CD4-positive, alpha-beta T cell treated with Interleukin-10 for 1 hour (primary cell): ENCODE measurements at places on chromosomes 1 and 21.
A peak's percentile ranks its signal among the peaks of the same experiment; 100 is the strongest.

- DNase-seq = peak; percentile 61
Measured at GRCh38 chr1:41366455-41367287, 5.4 kb downstream of the FOXO6 start.

GRCh38 chr1:12438349-12438924 is 179.6 kb downstream of the DHRS3 start:
- DNase-seq = peak; percentile 60

GRCh38 chr1:205001162-205001561 is 41.9 kb upstream of the CNTN2 start:
- no peak for DNase-seq

DNA sequence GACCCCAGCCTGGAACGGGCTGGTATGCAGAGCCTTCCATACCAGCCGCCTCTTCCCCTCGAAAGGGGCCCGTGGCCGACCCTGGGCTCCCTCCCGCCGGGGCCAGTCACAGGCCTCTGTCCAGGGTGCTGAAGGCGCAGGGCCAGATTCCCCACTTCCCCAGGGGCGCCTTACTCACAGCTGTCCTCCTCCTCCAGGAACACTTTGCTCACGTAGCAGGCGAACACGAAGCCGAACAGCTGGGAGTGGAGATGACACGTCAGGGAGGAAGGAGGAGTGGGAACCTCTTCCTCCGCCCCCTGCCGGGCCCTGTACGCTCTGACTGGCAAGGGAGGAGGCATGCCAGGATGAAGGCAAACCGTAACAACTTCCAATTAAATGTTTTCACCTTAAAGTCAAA is 57.3 kb downstream of the NKAIN1 start:
- DNase-seq = peak; percentile 31
